ENCODE measurements at places on chromosomes 7 and 10.

- DNase-seq = no peak
Measured at GRCh38 chr10:69901628-69902505, 100.2 kb downstream of the COL13A1 start.

DNA sequence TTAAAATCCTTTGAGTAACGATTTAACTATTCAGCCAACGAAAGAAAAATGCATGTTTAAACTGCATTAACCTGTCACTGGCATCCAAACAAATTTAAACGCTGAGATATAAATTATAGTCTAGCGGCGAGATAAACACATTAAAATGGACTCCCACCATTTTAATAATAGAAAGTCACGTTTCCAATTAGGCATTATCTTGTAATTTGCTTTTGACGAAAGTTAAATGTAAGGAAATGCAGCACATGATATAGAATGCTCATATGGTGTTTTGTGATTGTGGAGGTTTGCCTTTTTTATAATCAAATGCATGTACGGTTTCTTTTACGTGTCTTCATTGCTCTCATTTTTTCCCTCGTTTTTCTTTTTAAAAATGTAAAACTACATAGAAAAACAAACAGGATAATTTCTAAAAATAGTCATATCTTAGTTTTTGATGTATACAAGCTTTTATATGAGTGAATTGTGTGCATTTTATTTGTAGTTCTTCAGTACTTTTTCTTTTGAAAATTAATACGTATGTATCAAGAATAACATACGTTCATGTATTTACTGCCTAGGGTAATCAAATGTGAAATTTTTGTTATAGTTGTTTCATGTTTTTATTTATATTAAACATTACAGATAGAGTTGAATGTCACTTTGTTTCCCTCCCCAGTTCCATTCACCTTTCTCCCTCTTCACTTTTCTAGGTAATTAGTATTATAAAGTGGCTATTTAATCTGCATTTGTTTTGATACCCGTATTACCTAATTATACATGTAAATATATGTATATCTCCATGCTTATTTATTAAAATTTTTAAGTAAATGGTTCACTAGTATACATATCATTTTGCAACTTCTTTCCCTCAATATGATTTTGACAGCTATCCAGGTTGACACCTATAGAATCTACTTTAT is 1.1 kb upstream of the KLF14 start:
- no peak for DNase-seq

GRCh38 chr7:134730411-134730829 is 49.0 kb upstream of the CALD1 start:
- no peak for DNase-seq

- no peak for DNase-seq
Measured at GRCh38 chr10:11875494-11876281, 52.5 kb downstream of the PROSER2 start.

- DNase-seq = no peak
Measured at GRCh38 chr10:36542493-36542892, 582.9 kb upstream of the ANKRD30A start.

- DNase-seq = no peak
Measured at GRCh38 chr10:70597856-70598815, 4.4 kb downstream of the PRF1 start.

Measured in NCI-H1105 (cell line).